ENCODE measurements at places on chromosomes 6 and 20.

DNA sequence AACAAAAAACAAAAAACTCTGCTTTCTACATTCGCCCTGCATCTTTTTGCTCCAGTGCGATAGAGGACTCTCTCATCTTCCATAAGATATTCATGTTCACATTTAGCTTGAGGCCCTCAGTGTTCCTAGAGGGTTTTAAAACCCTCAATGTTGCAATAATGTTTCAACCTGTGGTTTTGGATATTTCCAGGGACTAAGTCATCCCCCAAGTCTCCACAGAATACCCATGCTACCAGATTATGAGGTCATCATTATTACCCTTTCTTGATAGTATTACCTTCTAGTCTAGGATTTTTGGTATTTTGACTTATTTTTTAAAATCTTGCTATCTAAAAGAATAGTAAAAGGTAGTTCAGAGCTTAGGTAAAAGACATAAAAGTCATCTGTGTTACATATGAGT lies 480.5 kb upstream of the ID4 start:
- no peak for DNase-seq

DNA sequence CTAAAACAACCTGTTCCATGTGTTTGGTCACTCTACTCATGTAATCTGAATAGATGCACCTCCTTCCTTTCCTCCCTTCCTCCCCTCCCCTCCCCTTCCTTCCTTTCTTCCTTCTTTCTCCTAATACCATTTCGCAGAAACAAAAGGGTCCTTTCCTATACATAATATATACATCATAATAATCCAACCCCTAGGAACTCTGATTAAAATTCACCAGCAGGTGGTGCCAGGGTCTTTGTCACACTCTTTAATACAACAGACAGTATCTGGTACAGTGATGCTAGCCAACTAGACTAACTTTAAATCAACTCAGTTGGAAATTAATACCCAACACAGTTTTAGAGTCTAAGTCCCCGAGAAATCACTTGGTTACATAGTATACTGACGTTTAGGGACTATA lies 181.2 kb upstream of the SHLD1 start:
- DNase-seq, result no peak

DNA sequence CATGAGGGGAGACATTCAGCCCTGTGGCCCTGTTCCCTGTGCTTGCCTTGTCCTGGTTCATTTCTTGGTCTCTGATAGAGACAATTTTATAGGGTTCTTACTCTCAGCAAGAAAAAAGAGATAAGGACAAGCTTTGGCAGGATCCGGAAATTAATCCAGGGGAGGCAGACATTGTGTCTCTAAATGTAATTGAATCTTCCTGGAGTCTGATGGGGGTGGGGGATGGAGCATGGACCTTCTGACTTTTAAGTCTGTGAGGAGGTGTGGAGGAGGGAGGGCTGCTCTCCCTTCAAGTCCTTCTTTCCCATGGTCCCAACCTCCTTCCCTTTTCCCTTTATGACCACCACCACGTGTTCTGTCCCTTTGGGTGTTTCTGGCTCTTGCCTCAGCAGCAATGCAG lies 512.7 kb downstream of the DHX35 start:
- no peak for DNase-seq

GRCh38 chr6:43383021-43383667 lies 13.7 kb upstream of the ZNF318 start:
- no peak for DNase-seq

DNA sequence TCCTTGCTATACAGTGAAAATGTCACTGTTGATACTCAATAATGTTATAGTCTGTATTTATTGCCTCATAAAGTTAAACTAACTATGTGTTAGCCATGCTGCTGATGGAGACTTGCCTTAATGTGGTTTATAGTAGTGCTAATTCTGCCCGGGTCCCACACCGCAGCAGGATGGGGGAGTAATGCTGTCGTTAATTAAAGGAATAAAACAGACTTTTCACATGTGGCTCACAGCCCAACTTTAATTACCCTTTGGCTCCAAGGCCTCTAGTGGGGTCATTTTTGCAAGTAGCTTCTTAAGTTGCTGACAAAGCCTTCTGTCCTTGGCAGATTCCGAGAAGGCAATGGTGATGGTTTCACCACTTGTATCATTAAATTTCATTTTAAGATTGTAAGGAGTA lies 634.3 kb downstream of the TBC1D32 start:
- DNase-seq, result no peak

GRCh38 chr6:150207931-150208570 lies 65.2 kb downstream of the PPP1R14C start:
- DNase-seq, result no peak

DNA sequence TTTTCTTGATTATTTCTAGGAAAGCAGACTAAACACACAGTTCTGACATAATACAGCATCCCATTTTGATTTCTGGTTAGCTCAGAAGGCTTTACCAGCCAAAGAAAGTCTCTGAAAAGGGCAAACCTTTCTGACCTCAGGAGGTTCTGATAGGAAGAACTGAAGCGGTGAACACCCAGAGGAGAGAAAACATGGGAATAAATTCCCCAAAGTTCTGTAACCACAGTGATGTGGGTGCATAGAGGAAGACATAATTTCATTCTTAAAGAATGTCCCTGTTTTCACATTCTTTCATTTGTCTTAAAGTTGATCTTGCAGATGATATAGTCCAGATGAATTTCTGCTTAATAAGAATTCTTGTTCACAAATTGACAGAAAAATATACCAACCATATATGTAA lies 60.3 kb downstream of the RSPO3 start:
- no peak for DNase-seq

DNA sequence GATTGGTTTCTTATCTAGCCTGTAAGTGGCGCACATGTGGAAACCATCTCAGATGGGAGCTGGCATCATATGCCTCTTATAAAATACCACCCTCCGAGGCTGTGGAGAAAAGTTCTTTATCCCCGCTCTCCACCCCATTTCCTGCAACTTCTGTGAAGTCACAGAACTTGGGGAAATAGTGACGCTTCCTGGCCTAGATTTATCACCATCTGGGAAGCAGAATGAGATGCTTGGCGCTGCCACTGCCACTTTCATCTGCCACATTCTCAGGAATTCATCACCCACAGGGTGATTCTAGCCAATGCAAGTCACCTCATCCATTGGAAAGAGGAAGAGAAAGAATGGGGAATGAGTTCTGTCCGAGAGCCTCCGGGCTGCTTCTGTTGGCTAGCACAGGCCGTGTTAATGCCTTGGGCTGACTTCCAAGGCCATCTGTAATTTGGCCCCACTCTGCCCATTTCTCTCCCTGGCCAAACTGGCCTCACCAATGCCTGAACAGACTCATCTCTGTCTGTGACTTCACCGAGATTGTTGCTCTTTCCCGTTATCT lies 148.8 kb upstream of the SOX4 start:
- DNase-seq, result no peak

DNA sequence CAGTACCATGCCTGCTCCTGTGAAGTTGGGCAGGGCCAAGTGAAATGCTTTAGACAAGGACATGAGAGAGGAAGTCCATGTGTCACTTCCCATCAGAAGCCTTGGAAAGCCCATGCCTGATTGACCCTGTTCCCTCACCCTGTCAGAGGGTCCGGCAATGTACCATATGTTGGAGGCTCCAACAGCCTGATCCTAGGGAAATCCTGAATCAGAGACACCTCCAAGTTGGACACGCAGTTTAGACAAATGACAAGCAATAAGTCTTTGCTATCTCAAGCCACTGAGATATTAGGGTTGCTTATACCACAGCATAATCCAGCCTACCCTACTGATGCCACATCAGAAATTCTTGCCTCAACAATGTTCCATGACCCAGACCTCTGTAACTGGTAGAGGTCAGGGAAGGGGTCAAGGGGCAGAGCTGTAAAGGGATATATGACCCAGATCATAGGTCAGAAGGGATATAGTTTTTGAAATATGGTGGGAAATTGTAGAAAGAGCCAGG lies 174.8 kb downstream of the HACE1 start:
- DNase-seq, result no peak

- DNase-seq, result no peak
Observed at GRCh38 chr6:144585217-144585814, 300.2 kb downstream of the UTRN start.

GRCh38 chr6:125884634-125885371 lies 71.8 kb upstream of the HINT3 start:
- no peak for DNase-seq

DNA sequence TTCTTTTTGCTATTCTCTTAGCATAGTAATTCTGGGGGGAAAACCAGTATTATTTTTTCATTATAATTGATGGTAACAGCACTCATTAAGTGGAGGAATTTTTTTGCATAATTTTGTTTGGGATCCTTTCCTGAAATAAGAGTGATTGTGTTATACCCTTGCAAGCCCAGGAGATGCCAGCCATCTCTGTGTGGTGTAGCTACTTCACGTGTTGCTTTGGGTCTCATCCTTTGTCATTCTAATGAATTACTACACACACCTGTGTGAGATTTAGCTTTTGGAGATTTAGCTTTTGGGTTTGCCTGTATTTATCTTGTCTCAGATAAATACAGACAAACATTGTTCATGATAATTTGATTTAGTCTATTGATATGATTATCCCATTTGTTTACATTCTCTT lies 76.5 kb downstream of the SH3BGRL2 start:
- no peak for DNase-seq

GRCh38 chr6:84522135-84522549 lies 242.3 kb downstream of the TBX18 start:
- no peak for DNase-seq

- no peak for DNase-seq
Observed at GRCh38 chr6:306641-307061, 14.4 kb downstream of the DUSP22 start.

DNA sequence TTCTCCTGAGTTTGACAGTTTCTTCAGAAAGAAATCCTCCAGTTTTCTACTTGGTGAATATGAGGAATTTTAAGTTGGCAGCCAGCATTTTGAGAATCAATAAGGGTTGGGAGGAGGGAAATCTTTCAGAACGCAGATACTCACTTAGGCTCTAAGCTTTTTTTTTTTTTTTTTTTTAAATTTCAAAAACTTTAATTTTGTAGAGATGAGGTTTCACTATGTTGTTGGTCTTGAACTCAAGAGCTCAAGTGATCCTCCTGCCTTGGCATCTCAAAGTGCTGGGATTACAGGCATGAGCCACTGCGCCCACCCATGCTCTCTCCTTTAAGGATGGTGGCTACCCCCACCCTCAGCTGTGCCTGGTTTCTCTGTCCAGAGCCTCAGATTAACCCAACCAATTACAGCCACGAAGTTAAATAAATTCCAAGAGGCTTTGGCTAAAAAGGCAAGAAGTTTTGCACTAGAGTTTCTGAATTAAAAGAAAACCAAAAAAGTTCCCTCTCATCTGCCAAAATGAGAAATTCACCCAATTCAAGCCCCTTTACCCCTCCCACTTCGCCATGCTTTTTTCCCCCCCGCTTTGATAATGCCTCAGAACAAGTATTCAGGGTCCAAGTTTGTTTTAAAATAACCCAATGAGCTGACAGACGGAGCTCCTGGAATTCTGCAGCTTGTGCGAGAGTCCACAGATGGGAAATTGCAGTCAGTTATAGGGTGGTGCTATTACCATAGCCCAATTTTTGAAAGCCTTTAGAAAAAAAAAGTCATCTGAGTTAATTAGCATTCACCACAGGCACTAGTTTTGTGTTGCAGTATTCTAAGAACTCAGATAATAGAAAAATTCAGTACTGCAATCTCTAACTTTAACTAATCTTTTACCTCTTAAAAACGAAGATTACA lies 94.3 kb upstream of the BEND3 start:
- DNase-seq, result no peak

DNA sequence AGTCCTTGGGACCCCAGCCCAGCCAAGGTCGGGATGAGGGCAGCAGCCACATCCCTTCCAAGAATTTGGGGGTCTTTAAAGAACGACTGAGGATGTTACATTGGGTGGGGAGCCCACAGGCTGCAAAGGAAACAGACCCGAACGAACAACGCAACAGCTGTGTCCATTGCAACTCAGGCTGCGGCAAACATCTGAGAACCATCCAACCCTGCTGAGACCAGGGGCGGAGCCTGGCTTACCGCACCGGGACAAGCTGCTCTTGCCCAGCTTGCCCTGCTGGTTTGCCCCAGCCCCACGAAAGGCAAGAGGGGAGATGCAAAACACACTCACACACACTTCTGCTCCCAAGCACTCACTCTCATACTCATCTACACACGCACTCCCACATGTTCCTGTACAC lies 21.5 kb upstream of the TAF4 start:
- DNase-seq, result no peak

DNA sequence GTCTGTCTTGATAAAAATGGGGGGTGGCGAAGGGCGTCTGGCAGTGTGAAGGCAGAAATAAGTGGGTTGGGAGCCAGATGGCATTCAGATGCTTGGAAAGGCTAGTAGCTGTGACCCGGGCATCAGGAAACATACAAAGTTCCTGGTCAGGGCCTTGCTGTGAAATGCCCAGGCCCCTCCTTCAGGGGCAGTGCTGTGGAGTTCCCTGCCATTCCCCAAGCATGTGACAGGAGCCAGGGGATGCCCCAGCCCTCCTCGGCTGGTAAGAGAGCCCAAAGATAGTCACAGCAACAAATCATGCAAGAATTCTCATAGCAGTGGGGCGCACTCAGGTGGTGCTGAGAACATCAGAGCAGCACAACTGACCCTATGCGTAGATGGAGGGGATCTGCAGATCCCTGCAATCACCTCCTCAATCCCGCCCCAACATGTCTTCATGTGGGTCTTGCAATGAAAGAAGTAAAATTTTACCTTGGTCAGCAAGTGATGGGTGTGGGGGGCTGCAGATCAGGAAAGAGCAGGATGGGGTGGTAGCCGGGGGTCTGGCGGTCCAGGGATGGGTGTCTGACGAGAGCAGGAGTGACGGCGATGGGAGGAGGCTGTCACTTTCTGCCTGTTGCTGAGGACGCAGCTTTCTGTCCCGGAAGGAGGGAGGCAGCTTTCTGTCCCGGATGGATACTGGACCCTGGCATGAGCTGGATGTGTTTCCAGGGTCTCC lies 39.5 kb downstream of the SLC22A1 start:
- DNase-seq, result no peak

- no peak for DNase-seq
Observed at GRCh38 chr6:79416931-79417330, 120.3 kb downstream of the LCA5 start.

DNA sequence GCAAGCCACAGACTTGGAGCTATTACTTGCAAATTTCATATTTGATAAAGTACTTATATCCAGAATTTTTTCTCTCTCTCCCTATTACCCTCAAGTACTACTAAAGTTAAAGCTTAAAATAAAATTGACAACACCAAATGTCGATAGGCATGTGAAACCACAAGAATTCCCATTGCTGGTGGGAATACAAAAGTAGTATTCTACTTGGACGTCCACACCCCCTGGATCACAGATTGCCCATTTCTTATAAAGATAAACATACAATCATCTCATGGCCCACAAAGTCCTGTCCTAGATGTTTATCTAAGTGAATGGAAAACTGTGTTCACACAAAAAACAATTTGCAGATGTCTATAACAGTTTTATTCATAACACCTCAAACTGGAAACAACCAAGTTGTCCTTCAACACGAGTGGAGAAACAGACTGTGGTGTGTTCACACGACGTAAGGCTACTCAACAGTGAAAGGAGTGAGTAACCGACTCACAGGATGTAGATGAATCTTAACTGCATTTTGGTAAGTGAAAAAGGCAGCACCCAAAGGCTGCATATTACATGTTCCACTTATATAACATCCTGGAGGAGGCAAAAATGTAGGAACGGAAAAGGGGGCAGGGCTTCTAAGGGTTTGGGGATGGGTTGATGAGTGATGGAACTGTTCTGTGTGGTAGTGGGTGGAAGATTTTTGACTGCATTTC lies 297.4 kb downstream of the THBS2 start:
- DNase-seq, result no peak

- DNase-seq, result no peak
Observed at GRCh38 chr6:3822747-3823445, 26.3 kb upstream of the FAM50B start.

- DNase-seq, result no peak
Observed at GRCh38 chr20:14481863-14482262, 144.5 kb upstream of the FLRT3 start.

GRCh38 chr6:151958332-151958731 lies 150.8 kb downstream of the ESR1 start:
- DNase-seq, result no peak

Measured in stimulated activated CD4-positive, alpha-beta T cell treated with anti-CD3 and anti-CD28 coated beads, Interleukin-1b, Interleukin-23, amount 100 ng/mL, for 24 hours (primary cell).